AG08395 (cell line): ENCODE measurements at places on chromosomes 4 and X.

GRCh38 chr4:68896749-68897148 is 54.9 kb downstream of the UGT2A3 start:
- no peak for DNase-seq

GRCh38 chr4:152927737-152928136 is 8.4 kb upstream of the FHDC1 start:
- DNase-seq = no peak

GRCh38 chr4:142473218-142473959 is 372.7 kb downstream of the INPP4B start:
- no peak for DNase-seq

DNA sequence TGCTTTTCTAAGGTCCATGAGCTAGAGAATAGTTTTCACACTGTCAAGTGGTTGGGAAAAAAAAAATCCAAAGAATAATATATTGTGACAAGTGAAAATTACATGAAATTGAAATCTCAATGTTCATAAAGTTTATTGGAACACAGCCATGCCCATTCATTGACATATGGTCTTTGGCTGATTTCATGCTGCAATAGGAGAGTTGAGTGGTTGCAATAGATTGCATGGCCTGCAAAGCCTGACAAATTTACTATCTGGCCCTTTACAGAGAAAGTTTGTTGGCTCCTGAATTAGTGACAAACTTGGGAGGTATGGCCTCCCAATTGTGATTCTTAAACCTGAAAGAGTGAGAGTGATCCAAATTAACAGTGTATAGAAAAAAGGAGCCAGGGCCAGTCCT is 115.5 kb upstream of the FAM9C start:
- DNase-seq = no peak

DNA sequence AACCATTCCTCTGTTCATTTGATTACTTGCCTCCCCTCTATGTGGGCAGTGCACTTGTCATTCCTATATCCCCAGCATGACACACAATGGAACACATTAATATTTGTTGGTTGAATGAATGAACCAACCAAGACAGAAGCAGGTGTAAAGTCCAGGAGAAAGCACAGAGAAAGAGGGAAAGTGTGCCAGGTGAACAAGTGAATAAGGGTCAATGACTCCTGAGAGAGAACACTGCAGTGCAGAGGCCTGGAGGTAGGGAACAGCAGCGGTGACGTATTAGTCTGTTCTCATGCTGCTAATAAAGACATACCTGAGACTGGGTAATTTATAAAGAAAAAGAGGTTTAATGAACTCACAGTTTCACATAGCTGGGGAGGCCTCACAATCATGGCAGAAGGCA is 53.1 kb downstream of the USP46 start:
- no peak for DNase-seq

DNA sequence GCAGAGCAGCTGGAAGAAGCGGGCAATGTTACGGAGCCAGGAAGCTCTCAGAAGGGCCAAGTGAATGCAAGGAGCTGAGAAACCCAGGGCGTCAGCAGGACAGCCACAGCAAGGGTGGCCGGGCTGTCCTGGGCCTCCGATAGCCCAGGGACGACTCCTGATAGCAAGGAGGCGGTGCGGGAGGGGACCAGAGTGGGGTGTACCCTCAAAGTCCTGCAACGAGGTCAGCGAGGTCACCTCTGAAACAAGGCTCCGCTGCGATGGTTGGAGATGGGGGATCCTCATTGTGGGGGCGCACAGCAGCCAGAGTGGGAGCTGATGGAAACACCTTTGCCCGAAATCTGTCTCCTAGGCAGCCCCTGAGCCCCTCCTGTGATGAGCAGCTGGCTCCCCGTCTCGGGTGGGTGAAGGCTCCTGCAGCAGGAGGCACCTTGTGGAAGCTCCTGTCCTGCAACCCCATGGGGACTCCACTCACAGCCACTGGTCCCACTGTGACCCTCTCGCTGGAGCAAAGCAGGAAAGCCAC is 4.3 kb upstream of the CCNQ start:
- DNase-seq = no peak

DNA sequence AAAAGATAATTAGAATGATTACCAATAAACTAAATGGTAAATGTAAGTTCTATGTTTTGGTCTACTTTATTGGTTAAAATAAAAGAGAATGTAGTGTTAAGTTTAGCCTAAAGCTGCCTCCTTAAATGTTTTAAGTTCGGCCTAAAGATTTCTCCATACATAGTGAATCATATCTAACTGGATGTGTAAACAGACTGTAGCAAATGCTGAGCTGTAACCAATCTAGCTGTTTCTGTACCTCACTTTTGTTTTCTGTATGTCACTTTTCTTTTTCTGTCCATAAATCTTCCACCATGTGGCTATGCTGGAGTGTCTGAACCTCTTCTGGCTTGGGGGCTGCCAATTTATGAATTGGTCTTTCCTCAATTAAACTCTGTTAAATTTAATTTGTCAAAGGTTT is 121.2 kb downstream of the TBCK start:
- DNase-seq = no peak

DNA sequence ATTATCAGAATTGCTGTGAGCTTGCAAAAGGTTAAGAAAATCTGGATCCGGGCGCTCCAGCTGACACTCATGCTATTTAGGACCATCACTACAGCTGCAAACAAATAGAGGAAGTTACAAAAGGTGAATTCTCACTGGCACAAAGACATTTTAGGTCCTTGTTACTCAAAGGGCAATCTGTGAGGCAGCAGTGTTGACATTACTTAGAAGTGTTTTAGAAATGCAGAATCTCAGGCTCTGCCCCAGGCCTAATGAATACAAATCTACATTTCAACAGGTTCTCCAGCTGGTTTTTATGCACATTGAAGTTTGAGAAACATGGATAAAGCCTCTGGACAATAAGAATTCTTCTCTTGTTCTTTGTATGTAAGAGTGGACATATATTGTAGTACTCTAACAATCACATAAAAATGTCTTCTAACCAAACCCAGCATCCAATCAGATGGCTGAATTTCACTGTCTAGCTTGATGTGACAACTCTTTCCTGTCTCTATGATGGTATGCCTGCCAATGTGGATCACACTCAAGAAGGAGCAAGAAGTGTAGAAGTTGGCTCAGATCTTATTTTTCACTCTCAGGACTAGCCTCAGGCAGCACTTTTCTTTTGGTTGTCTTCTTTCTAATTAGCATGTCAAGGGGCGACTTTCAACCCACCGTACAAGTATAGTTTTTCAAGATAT is 18.8 kb downstream of the SLC7A11 start:
- no peak for DNase-seq

GRCh38 chr4:152328582-152328981 is 207.3 kb downstream of the FBXW7 start:
- peak; percentile 19 for DNase-seq
